ENCODE measurements at places on chromosomes 13 and 19.

GRCh38 chr19:21698215-21698614 lies 69.2 kb downstream of the ZNF100 start:
- DNase-seq, result no peak

DNA sequence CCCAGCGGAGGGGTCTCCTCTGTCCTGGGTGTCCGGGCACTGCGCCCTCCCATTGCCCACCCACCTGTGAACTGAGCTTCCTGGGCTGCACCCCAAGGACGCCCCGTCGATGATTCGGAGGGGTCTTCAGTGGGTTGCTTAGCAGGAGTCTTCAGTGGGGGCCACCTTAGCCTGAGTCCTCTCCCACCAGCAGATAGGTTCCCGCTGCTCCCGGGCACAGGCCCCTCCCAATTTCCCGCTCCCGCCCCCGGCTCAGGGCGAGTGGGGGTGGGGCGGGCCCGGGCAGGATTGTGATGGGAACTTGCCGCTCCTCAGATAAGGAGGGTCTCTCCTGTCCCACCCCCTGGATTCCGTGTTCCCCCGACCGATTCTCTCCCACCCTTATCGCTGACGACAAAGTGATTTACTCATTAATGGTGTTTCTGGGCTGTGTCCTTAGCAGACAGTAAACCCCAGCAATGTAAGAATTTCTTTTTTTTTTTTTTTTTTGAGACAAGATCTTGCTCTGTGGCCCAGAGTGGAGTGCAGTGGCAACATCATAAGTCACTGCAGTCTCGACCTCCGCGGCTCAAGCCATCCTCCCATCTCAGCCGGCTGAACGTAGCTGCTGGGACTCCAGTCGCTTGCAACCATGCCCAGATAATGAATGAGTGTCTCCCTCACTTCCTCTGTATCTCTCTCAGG lies 655 bp upstream of the S1PR5 start:
- DNase-seq, result no peak

- peak; percentile 1 for DNase-seq
Measured at GRCh38 chr19:52600639-52601024, 30.5 kb downstream of the ZNF701 start.

DNA sequence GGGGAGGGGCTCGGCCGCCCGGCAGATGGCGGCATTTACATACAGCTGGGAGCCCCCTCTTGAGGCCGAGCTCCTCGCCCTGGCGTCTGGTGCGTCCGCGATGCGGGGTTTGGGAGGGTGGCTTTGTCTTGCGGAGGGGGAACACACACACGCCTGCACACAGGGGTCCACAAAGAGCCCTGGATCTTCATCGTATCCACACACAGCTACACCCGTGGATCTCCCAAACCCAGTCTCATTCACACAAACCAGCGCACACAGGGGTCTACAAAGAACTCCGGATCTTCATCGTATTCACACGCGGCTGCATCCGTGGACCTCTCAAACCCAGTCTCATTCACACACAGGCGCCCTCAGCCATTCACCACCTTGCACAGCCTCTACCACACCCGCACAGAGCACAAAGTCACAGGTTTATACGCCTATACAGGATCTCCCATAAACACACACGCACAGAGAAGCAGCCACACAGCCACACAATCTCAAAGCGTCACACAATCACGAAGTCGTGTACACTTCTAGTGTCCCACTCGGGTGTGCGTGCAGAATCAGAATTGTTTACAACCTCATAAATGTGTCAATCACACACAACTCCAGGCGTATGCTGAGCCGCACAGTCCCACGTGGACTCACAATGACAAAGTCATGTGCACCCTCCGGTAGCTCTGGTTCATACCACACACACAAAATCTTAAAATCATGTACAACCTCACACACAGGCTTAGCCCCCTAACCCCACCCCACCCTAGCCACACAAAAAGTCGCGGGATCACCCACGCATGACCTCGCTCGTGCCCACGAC lies 550 bp upstream of the DLL3 start:
- DNase-seq, result no peak

- no peak for DNase-seq
Measured at GRCh38 chr13:43647471-43647870, 139.3 kb downstream of the ENOX1 start.

GRCh38 chr19:19111967-19112580 lies 26.2 kb downstream of the TMEM161A start:
- no peak for DNase-seq

GRCh38 chr13:41700790-41701310 lies 243.5 kb downstream of the RGCC start:
- no peak for DNase-seq

- DNase-seq, result no peak
Measured at GRCh38 chr19:2237051-2237868, 636 bp downstream of the SF3A2 start.

DNA sequence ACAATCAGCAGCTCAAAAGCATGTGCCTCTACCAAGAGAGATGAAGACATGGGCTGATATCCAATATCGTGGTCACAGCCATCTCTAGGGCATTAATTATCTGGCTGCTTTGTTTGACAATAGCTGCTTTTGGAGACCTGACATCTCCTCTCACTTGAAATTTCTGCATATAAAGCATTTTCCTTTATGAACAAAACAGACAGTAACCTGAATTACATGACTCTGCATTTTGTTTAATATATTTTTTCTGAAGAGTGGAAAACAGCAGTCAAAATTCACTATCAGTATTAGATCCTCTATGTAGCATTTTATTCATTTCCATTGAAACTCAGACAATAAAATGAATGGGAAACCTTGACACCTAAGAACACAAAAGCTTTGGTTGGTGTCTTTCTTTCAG lies 42.4 kb upstream of the ESD start:
- DNase-seq, result no peak

GRCh38 chr13:46721054-46721453 lies 75.9 kb downstream of the ESD start:
- peak; percentile 31 for DNase-seq

DNA sequence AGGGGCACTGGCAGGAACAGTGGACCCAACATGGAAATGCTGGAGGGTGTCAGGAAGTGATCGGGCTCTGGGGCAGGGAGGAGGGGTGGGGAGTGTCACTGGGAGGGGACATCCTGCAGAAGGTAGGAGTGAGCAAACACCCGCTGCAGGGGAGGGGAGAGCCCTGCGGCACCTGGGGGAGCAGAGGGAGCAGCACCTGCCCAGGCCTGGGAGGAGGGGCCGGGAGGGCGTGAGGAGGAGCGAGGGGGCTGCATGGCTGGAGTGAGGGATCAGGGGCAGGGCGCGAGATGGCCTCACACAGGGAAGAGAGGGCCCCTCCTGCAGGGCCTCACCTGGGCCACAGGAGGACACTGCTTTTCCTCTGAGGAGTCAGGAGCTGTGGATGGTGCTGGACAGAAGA lies 4.1 kb downstream of the KLK2 start:
- no peak for DNase-seq

DNA sequence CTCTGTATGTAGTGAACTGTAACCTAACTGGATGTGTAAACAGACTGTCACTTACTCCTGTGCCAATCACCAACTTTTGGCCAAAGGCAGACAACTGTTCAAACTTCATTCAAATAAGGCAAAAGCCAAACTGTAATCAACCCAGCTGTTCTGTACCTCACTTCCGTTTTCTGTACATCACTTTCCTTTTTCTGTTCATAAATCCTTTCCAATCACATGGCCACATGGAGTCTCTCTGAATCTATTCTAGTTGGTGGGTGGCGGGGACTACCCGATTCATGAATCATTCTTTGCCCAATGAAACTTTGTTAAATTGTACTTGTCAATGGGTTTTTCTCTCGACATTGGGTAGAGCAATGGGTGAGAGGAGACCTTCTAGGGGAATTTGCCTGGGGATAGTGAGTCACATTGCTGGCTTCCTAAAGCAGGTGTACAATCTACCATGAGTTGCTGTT lies 178.3 kb upstream of the RFC3 start:
- DNase-seq, result no peak

- DNase-seq, result no peak
Measured at GRCh38 chr13:31213651-31214289, 14.0 kb downstream of the B3GLCT start.

DNA sequence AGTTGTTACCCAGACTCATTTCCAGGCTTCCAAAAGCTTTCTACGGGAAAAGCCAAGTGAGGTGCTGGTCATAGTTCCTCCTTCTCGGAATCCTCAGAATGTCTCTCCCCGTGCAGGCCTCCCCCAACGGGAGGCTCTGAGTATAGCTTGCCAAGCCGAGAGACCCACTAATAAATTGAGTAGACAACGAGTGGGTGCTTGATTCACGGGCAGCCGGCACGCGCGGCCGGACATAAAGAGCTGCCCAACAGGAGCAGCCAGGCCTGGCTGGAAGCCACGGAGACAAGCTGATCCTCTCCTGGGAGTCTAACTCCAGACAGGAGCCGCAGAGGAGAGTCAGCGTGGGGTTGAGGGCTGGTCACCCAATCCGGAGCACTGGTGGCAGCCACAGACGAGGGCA lies 43.4 kb upstream of the MEDAG start:
- DNase-seq, result no peak

- no peak for DNase-seq
Measured at GRCh38 chr13:34265046-34265679, 447.2 kb downstream of the RFC3 start.

GRCh38 chr13:90706631-90707030 lies 640.9 kb upstream of the MIR17HG start:
- DNase-seq, result no peak

DNA sequence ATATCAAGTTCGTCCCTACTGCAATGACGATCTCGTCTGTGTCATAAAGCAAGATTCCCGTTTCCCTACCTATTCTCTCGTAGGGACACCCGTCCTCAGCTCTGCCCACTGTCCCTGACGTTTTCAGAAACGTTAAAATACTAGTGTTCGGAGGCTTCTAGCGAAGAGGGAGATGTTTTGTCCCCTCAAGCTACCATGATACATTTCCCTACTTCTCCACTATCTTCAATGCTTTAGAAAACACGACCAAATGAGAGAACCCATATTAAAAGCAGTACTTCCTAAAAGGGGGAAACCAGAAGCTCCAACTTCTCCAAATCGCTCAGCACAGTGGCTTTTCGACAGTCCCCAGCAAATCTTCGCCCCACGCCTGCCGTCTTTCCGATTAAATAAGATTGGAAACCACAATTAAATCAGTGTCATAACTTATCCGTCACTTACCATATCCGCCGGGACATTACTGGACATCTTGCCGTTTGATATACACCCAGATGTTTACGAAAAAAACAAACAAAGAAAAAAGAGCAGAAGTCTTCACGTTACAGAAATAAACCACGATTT lies 1.3 kb downstream of the UBL3 start:
- no peak for DNase-seq

GRCh38 chr19:31337008-31337914 lies 12.0 kb downstream of the TSHZ3 start:
- no peak for DNase-seq

- no peak for DNase-seq
Measured at GRCh38 chr13:114288157-114288591, 6.8 kb downstream of the UPF3A start.

GRCh38 chr13:78402708-78403400 lies 200.5 kb downstream of the POU4F1 start:
- DNase-seq, result no peak

GRCh38 chr19:15225760-15226159 lies 6.5 kb downstream of the EPHX3 start:
- no peak for DNase-seq

GRCh38 chr19:17249887-17250548 lies 4.3 kb upstream of the NR2F6 start:
- DNase-seq, result no peak
